Hypothalamus (tissue), 51 donors: ENCODE measurements at places on chromosomes 4 and X.

- DNase-seq, result no peak
These were observed 194.0 kb upstream of the MAB21L2 start for GRCh38 chr4:150387981-150388380.

DNA sequence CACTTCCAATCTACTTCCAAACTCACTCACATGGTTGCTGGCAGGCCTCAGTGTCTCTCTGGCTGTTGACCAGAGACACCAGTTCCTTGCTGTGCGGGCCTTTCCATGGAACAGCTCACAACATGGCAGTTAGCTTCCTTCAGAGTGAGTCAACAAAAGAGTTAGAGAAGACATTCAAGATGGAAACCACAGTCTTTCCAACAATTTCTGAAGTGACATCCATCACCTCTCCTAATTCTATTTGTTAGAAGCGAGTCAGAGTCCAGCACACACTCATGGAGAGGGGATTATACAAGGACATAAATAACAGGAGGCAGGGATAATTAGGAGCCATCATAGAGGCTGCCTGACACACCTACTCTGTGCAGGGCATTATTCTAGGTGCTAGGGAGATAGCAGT lies 62.5 kb upstream of the TMEM164 start:
- no peak for DNase-seq

- no peak for DNase-seq
These were observed 42.4 kb upstream of the FGF2 start for GRCh38 chr4:122784261-122784660.

DNA sequence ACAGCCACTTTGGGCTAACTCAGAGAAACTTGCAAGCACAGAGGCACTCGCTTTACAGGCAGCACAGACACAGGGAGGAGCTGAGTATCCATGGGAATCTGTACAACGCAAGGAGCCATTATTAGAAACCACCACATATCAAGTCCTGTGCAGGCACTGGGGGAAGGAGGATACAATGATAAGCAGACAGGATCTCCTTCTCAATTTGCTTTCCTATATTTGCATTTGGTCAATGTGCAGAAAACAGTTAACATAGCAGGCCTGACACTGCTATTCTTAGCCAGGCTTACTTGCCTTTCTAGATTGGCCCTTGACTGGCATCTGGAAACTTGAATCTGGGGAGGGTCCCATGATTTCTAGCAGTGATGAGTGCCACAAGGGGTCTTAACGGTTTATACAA lies 65.8 kb downstream of the TEC start:
- DNase-seq, result no peak
